RPMI8226 (cell line): ENCODE measurements at places on chromosomes 1 and 21.

GRCh38 chr1:32263744-32264143, 12.7 kb downstream of the LCK start:
- no peak for DNase-seq

DNA sequence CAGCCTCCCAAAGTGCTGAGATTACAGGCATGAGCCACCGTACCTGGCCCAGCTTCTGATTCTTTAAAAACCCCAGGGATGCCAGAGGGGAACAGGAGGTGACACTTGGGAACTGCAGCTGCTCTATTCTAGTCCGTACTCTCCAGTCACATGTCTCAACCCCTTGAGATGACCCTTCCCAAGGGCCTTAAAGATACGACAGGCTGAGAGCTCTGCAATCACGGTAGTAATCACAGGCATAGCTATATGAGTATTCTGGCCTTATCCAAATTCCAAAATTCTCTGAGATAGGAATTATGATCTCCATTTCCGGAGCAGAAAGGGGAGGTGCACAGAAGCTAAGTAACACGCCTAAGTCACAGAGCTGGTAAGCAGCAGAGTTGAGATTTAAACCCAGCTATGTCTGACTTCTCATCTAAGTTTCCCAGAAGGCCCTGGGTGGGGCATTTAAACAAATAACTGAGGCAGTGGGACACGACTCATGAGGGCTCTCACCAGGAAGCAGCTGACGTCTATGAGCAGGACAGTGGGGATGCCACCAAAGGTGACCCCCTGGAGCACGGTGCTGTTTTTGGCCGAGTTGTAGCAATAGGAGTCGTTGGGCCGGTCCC, 5.2 kb downstream of the TMEM63A start:
- DNase-seq, result no peak

GRCh38 chr21:33943293-33943692, 27.7 kb upstream of the ATP5PO start:
- DNase-seq, result no peak

GRCh38 chr21:25361097-25361496, 246.2 kb downstream of the MRPL39 start:
- DNase-seq, result no peak

- no peak for DNase-seq
These were observed 232.6 kb downstream of the COL11A1 start for GRCh38 chr1:102875756-102876155.

- DNase-seq, result no peak
These were observed 37.9 kb downstream of the HLX start for GRCh38 chr1:220917101-220917500.

DNA sequence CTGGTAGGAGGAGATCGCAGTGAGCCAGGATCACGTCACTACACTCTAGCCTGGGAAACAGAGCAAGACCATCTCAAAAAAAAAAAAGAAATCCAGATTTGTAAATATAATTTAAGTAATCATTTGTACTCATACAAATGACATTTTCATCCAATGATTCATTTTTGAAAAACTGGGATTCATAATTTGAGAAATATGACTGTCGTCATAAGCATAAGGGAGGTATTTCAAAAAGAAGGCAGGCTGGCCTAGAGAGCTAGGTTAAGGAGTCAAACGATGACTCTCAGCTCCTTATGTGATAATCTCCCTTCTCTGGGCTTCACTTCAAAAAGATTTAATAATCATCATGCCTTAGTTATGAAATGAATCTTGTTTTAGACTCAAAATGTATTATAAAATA, 2.3 kb downstream of the GART start:
- no peak for DNase-seq

GRCh38 chr1:36771240-36771639, 263.1 kb downstream of the GRIK3 start:
- no peak for DNase-seq

DNA sequence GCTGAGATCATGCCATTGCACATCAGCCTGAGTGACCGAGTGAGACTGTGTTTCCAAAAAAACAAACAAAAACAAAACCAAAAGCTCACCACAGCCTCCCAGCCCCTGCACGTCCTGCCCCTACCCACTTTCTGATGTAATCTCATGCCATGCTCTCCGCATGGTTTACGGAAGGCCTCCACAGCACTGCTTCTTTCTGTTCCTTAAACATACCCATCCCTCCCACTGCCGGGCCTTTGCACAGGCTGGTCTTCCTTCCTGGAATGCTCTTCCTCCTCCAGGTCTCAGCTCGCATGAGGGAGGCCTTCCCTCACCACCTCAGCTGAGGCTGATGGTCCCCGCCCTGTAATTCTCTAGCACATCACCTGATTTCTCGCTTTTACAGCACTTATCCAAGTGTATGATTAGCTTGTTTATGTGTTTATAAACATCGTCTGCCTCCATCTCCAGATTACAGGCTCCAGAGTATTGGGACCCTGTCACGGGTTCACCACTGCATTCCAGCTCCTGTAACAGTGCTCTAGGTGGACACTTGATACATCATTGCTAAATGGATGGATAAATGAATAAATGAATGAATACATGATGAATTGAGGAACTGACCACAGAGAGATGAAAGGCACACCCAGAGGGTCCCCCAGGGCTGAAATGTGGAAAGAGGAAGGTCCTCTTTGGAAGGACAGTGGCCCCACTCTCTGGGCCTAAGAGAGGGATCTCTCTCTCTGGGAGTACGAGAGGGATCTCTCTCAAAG, 22.1 kb downstream of the TCEA3 start:
- DNase-seq, result no peak

GRCh38 chr1:15965228-15965767, 10.6 kb downstream of the ZBTB17 start:
- no peak for DNase-seq
